ENCODE measurements at places on chromosomes 2 and 18. TPM values are rescaled to one million over a fixed set of nuclear protein-coding genes. Genes with fewer than 3 reads are reported as not detected.

MAIP1 gene
- total RNA-seq, result 28.6 TPM

C2orf80 gene
- total RNA-seq, result not detected

MERTK gene
- total RNA-seq, result 0.57 TPM

FBXO48 gene
- total RNA-seq, result 1.2 TPM

REG1B gene
- total RNA-seq, result not detected

FTCDNL1 gene
- 3.8 TPM for total RNA-seq

ITGB6 gene
- not detected for total RNA-seq

CHPF gene
- 8.5 TPM for total RNA-seq

SERPINB11 gene
- total RNA-seq, result not detected

M1AP gene
- 0.10 TPM for total RNA-seq
